Activated B cell treated with CpG ODN at 0.5 μM for 24 hours (primary cell): ENCODE measurements at places on chromosomes 3 and 15.

GRCh38 chr15:59722037-59722436, 32.9 kb upstream of the BNIP2 start:
- no peak for DNase-seq

- DNase-seq, result no peak
Measured at GRCh38 chr3:46948830-46949671, 27.5 kb downstream of the CCDC12 start.

DNA sequence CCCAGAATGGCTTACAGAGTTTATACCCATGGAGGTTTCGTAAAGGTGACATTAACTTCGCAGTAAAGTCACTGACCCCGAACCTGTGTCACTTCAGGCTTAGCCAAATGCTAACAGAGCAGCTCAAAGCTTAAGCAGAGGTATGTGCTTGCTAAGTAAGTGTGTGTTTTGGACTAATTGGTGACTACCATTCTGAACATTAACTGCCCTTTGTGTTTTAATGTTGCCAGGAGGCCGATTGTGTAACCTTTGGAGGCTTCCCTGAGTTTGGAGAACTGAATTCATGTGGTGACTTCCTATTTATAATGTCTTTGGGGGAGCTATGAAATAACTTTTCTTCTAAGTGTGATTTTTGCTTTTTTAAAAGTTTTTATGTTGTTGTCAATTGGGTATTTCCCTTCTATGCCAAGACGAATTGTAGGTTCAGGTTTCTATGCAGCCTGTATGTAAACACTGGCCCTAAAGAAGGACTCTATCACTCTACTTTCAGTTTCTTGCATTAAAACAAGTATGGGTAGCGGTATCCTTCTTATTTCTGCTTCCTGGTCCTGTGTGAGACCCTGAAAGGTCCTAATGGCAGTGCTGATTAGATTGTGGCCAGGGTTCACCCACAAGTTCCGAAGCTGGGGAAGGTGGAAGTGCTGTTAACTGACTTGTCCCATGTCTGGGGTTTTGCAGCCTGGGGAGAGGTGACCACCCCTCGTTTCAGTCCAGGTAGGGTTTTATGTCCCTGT, 86.3 kb downstream of the IGF1R start:
- DNase-seq, result no peak

DNA sequence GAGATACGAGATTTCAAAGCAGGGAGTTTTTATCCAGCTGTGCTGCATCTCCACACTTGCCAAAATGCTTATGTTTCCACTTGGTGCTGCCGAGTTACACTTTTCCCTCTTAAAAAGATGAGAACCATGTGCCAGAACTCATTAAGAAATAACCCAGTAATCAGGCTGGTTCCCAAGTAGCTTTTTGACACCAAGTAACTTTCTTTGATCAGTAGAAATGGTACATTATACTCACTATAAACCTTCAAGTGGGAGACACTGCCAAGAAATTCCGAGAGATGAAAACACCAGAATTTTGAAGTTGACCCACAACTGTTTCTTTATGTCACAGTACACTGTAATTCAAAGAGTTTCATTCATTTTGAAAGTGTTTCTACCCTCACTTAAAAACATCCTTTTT, 164.6 kb upstream of the CCDC54 start:
- DNase-seq, result no peak
